ENCODE measurements at places on chromosomes 3 and 15.
A peak's percentile ranks its signal among the peaks of the same experiment; 100 is the strongest.

GRCh38 chr15:60548101-60548500, 69.2 kb upstream of the ICE2 start:
- no peak for DNase-seq

GRCh38 chr3:140206196-140207040, 271.4 kb downstream of the CLSTN2 start:
- DNase-seq, result peak; percentile 57

GRCh38 chr3:49873623-49874022, 3.9 kb upstream of the CAMKV start:
- no peak for DNase-seq

GRCh38 chr3:39323494-39323893, 6.0 kb upstream of the CCR8 start:
- DNase-seq, result no peak

GRCh38 chr3:63942528-63942927, 30.3 kb upstream of the SCAANT1 start:
- DNase-seq, result no peak

DNA sequence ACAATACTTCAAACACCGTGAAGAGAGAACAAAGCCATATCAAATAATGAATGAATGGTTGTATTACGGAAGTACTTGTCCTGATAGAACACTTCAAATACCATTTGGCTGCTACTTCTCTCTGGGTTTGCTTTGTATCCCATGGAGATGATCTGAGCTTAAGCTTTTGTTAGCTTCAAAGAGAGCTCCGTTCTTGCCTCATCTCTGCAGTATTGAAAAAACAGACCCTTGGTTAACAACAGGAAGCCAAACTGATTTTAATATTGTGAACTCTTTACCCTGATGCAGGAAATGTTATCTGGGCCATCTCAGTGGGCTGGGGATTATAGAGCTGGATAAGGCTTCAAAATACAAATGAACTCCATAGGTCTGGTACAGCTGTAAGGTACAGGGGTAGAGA, 101.0 kb downstream of the CHL1 start:
- no peak for DNase-seq

DNA sequence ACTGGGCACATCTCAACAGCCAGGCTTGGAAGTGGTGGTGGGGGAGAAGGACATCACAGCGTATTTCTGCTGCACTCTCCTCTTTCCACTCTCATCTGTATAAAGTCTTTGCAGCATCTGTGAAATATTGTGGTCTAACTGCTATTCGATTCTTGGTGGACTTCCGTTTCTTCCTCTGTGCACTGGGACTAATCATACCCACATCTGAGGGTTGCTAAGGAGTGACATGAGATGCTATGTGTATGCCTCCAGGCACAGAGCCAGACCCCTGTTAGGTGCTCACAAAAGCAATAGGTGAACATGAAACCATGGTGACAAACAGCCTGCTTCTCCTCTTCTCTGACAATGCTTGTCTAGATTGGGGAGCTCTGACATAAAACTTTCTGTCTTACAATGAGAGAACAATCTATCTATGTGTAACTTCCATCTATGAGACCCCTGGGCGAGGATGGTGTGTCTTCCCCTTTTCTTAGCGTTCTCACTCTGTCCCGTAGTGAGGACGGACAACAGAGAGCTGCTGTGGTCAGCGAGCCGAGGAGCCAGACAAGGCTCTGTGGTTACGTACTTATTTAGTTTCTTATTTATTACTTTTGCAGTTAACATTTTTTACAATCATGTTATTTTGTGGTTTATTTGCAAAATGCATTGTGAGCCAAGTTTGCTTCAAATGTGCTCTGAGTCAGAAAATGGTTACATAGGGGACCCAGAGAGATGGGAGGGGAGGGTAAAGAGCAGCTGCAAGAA, 196.7 kb upstream of the TPRG1 start:
- DNase-seq, result peak; percentile 55

DNA sequence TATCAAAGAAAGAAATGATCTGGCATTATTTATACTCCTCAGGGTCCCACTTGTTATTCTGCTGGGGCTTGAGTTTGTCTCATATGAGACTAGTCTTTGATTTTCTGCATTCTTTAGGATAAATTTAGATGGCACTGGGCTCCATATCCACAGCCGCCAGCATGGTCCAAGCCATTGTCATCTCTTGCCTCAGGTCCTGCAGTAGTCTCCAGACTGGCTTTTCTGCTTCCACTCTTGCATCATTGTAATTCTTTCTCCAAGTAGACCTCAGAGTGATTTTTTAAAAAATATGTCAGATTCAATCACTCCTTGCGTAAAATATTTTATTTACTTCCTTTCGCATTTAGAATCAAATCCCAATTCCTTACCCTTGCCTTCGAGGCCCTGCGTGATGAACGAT, 50.4 kb upstream of the ST3GAL6 start:
- no peak for DNase-seq

GRCh38 chr15:94287794-94288246, 56.5 kb downstream of the MCTP2 start:
- DNase-seq, result no peak

GRCh38 chr3:42697289-42698051, 5.1 kb downstream of the HHATL start:
- no peak for DNase-seq

GRCh38 chr15:25094519-25094918, 139.7 kb downstream of the SNRPN start:
- DNase-seq, result no peak

All from NCI-H1105 (cell line).